Mononuclear cell (primary cell): ENCODE measurements at places on chromosomes 5 and 9. TPM values are rescaled to one million over a fixed set of nuclear protein-coding genes. Genes with fewer than 3 reads are reported as not detected.

MEIKIN gene
- 1.0 TPM for total RNA-seq

NUTM2F gene
- not detected for total RNA-seq

SELENOP gene
- total RNA-seq = 1.7 TPM

MOB3B gene
- 1.4 TPM for total RNA-seq

COL5A1 gene
- total RNA-seq = 0.21 TPM

RANBP3L gene
- 0.10 TPM for total RNA-seq

KCNV2 gene
- not detected for total RNA-seq

PAEP gene
- total RNA-seq = not detected

UGT3A1 gene
- total RNA-seq = under 0.01 TPM

ENTREP1 gene
- not detected for total RNA-seq

CTXN3 gene
- not detected for total RNA-seq

FSTL4 gene
- 0.52 TPM for total RNA-seq
